ENCODE measurements at places on chromosomes 1 and 21.

- DNase-seq: no peak
Observed at GRCh38 chr1:58608945-58609344, 31.9 kb upstream of the TACSTD2 start.

DNA sequence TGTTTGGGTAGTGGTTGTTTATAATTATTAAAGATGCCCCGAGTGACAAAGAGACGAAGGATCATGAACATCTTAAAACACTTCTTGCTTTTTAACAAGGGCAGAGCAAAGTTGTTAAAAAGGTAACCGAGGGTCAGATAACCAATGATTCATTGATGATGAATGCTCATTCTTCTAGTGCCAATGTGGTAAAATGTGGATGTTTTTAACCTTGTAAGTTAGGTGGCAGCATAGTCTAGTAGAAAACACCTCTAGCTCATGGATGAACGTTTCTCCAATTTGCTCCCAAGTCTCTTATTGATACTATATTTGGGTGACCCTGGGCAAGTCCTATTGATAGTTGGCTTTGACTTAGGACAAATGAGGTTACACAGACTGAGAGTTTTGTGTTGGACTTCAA lies 167.9 kb downstream of the KIF26B start:
- no peak for DNase-seq

DNA sequence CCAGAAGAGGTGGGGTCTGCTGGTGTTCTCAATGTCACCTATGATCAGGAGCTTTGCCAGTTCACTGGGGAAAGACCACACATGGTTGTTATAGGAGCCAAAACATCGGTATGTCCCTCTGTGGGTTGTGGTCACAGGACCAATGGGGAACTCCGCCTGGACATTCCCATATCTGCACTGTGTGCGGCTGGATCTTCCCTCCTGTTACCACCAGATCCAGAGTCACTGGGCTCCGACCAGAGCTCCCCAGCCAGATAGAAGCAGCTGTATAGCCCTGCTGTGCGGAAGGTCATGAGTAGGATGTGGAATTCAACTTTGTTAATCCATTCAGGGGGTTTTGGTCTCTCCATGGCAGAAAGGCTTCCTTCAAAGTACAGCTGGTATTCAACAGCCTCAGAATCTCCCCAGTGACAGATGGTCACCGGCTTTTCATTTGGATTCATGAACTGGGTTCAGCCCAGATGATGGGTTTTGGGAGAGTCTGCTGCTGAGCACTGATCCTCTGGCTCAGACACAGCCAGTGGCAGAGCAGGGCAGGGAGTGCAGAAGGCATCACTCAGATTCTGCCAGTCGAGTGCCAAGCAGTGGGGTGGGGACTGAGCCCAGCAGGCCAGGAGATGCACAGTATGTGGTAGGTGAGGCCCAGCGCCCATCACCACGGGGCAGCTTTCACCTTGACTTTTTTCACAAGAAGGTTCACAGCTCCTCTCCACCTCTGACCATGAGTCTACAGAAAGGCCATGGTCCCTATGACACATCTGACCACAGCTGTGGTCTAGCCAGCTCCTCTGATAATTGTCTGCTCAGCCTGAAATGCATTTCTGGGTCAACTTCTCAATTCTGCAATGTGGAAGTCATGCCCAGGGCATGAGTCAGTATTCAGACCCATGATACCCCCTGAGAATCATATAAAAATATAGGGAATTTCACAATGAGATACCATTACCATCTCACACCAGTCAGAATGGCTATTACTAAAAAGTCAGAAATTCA lies 2.9 kb upstream of the SHCBP1L start:
- DNase-seq: no peak

- no peak for DNase-seq
Observed at GRCh38 chr1:13781907-13782633, 82.1 kb downstream of the PRDM2 start.

GRCh38 chr1:30940541-30940940 lies 32.0 kb upstream of the SDC3 start:
- DNase-seq: no peak

DNA sequence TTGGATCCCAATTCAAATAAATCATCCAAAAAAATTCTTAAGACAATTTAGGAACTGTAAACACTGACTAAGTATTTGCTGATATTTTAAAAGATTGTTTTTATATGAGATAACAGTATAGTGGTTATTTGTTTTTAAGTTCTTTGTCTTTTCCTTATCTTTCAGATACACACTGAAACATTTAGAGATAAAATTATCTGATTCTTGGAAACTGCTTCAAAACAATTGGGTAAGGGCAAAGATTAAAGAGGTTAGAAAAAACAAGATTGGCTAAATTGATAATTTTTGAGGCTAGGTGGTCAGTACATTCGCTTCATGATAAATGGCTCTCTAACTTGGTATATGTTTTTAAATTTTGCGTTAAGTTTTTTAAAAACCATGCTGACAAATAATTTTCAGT lies 117.3 kb downstream of the PSMG1 start:
- DNase-seq: no peak

- no peak for DNase-seq
Observed at GRCh38 chr1:160058087-160058486, 11.9 kb downstream of the KCNJ10 start.

- DNase-seq: no peak
Observed at GRCh38 chr1:24514946-24515345, 12.3 kb downstream of the RCAN3 start.

- DNase-seq: no peak
Observed at GRCh38 chr1:6975331-6976043, 190.2 kb downstream of the CAMTA1 start.

GRCh38 chr21:33951276-33952178 lies 35.9 kb upstream of the ATP5PO start:
- DNase-seq: no peak

DNA sequence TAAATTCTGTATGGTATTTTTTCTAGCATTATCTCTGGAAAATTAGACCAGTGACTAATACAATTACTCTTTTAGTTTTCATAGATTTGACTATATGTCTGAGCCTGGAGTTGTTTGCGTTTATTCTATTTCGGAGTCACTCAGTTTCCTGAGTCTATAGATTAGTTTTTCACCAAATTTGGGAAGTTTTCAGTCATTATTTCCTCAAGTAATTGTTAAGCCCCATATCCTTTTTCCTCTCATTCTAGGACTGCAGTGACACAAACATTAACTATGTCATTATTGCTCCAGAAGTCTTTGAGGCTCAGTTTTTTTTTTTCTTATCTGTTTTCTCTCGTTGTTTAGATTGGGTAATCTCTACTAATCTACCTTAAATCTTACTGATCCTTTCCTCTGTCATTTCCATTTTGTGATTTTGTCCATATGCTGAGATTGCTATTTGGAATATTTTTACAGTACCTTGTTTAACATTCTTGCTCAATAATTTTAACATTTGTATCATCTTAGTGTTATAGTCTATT lies 886.2 kb downstream of the LTN1 start:
- DNase-seq: no peak

- no peak for DNase-seq
Observed at GRCh38 chr1:227918083-227918700, 29.5 kb downstream of the WNT9A start.

- no peak for DNase-seq
Observed at GRCh38 chr1:241841691-241842090, 6.3 kb upstream of the EXO1 start.

GRCh38 chr1:43344267-43344850 lies 6.7 kb downstream of the MPL start:
- no peak for DNase-seq

DNA sequence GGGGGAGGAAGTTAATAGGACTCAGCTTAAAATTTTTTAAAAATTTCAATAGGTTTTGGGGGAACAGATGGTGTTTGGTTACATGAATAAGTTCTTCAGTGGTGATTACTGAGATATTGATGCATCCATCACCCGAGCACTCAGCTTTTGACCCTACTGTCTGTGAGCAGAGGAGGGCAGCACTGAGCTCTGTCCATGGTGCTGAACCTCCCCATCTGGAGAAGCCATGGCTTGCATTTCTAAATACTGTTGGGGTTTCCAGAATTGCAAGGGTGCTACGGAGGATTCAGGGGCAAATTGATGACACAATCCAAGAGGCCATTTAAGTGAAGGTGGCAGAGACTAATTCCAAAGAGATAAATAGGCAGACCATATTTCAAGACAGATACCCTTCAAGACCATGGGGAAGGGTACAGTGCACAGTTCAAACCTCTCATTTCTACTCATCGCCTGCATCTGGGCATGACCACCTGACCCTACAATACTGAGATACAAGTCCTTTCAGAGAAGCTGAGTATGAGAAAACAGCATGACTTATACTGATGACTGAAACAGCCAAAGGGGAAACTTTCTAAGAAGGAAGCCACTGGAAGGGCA lies 17.2 kb downstream of the SYT2 start:
- DNase-seq: peak; percentile 79

DNA sequence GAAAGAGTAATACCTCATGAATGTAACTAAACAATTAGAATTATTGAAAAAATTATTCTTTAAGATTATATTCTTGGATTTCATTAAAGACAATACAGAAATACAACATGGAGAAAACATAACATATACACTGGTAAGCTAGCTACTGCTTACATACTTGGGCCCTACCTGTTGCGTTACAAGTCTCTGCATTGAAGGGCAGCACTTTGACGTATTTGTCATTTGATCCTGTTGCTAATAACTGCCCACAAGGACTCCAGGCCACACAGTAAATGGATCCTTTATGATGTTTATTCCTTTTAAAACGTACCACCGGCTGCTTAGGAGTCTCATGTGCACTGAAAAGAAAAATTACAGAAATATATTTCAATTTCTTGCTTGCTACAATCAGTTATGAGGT lies 19.8 kb upstream of the CLCC1 start:
- no peak for DNase-seq

- no peak for DNase-seq
Observed at GRCh38 chr1:234875953-234876855, 252.4 kb downstream of the TOMM20 start.

- DNase-seq: no peak
Observed at GRCh38 chr1:23627069-23627735, 64.4 kb upstream of the RPL11 start.

GRCh38 chr1:110196917-110197765 lies 13.0 kb upstream of the KCNC4 start:
- peak; percentile 76 for DNase-seq

DNA sequence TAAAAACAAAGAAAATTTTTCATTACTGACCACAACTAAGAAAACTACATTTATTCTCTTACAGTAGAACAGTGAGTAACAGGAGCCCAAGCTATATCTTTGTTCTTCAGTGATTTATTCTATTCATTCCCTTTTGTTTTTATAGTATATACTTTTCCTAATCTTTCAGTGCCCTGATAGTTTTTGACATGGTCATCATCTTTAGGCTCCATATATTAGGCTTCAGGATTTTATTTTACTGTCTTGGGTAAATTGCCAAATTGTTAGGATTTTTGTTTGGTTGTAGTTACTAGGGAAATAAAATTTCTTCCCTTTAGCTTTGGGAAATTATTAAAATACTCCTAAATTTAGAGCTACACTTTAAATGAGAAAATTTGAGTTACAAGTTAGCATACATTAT lies 10.3 kb downstream of the FBXO28 start:
- no peak for DNase-seq

GRCh38 chr1:117267232-117267774 lies 56.6 kb upstream of the VTCN1 start:
- DNase-seq: no peak

- no peak for DNase-seq
Observed at GRCh38 chr1:92298213-92298572, 594 bp downstream of the GLMN start.

GRCh38 chr1:224333309-224333926 lies 3.4 kb upstream of the NVL start:
- peak; percentile 87 for DNase-seq

DNA sequence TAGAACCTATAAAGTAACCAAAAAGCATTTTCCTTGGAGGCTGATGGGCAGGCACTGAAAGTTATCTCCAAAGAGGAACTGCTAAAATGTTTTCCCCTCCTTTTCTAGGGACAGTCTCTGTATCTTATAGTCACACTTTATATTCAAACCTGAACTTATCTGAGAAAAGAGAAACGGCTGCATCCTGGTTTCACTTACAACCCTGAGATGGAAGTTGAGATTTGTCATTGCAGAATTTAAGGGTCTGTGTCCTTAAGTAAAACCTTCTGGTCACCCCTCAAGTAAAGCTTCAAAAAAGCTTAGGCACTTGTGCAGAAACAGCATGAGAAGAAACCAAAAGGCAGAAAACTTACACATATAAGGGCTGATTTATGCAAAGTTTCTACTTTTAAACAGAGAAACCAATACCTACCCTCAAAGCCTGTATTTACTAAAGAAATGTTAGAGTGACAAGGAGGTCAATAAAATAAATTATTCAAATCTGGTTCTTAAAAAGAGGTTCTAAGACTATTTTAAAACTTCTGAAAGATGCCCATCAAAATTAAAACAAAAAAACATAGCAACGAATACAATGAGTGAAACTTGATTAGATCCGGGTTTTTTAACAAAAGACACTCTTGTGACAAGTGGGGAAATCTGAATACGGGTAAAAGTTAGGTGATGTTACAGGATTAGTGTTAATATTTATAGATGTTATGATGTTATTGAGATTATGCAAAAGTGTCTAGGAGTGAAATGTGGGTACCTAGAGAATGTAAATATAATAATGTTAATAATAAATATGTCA lies 9.9 kb downstream of the CD58 start:
- no peak for DNase-seq

DNA sequence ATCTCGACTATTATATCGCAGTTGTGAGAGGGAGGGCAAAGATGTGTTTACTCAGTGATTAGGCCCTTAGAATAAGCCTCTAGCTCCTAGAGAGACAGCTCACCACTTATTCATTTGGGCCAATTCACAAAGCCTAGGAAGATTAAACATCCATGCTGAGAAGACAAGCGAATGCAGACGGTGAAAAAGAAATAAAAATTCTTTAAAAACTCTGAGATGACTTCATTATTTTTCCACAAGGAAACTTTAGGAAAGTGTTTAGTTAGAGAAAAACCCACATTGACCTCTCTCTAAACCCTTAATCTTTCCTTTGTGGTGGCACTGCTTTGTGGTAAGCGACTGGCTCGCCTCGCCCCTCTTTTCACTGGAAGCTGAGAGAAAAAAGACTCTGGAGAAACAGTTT lies 146.8 kb upstream of the DMRTA2 start:
- DNase-seq: no peak

DNA sequence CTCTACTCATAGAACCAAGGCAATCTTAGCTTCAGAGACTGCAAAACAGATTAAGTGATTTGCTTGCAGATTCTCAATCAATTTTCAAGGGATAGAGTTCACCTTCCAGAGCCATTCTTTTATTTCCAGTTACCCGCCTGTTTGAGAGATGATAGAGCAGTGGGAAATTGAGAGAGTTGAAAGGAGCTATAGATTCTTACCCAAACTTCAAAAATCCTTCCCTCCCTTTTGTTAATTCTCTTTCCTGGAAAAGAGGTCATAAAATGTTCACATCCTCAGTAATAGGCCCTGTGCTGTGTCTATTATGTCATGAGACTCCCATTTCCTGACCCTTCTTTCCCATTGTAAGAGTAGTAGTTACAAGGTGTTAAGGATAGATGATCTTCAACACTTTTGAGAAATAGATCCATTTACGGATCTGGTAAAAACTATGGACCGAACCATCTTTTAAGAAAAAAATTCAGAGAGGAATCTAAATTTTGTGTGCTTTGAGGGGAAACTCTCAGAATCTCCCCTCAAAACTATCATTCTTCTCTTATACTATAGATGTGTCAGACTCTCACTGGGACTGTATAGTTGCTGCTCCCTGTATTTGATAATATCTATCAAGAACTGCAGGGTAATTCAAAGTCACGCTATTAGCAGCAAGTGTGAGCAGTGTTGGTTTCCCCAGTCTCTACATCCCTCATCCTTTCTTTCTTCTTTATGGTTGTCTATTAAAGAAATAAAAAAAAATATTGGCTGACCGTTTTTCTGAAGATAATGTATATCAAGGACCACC lies 8.0 kb downstream of the RGS4 start:
- no peak for DNase-seq

- DNase-seq: no peak
Observed at GRCh38 chr21:33510826-33511225, 19.3 kb upstream of the DNAJC28 start.
